ENCODE measurements at places on chromosomes 3 and 15. TPM values are rescaled to one million over a fixed set of nuclear protein-coding genes. Genes with fewer than 3 reads are reported as not detected.

GRCh38 chr3:102020735-102021134, 171.4 kb downstream of the NFKBIZ start:
- no peak for ATAC-seq

The LRRC31 gene
- total RNA-seq = not detected

GRCh38 chr3:140206196-140207040, 271.4 kb downstream of the CLSTN2 start:
- peak; percentile 63 for ATAC-seq

GRCh38 chr15:61030451-61030850, 198.7 kb downstream of the RORA start:
- ATAC-seq = no peak

The WWTR1 gene
- 59.7 TPM for total RNA-seq

The ARIH1 gene
- total RNA-seq = 35.7 TPM
